MV-4-11 (cell line): ENCODE measurements at places on chromosomes 4 and X.

DNA sequence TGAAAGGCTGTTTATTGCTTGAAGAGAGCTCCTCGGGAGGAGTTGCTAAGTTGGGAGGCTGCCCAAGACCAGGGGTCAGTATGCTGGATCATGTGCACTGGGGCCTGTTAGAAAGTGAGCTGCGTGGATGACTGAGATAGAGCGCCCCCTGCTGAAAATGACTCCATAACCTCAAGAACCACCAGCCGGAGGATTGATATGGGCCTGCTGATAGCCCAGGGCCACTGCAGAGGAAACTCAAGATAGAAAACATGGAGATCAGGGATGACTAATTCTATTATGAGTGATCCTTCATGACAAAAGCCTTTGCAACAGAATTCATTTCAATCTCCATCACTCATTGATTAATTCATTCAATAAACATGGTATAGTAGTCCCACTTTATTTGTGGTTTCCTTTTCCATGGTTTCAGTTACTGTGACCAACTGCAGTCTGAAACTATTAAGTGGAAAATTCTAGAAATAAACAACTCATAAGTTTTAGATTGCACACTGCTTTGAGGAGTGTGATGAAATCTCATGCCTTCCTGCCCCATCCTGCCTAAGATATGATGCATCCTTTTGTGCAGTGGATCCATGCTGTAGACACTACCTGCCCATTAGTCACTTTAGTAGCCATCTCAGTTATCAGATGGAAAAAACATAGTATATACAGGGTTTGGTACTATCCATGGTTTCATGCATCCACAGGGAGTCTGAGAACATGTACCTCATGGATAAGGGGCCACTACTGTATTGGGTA, 126.7 kb upstream of the MBNL3 start:
- peak; percentile 8 for DNase-seq

DNA sequence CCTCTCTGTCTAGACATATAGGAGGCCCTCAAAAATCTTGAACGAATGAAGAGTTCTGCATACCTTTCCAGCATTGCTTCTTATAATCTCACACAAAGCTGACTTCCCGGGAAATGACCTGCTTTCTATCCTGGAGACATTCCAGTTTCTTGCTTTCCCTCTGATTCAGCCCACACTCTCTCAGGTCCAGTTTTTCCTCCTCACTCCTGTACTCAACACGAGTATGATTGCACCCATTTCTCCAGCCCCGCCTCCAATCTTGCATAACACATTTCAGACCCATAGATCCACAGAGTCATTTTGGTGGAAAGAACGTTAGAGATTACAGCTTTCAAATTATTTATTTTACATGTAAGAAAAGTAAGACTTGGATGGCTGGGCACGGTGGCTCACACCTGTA, 127.5 kb upstream of the TLR3 start:
- no peak for DNase-seq

DNA sequence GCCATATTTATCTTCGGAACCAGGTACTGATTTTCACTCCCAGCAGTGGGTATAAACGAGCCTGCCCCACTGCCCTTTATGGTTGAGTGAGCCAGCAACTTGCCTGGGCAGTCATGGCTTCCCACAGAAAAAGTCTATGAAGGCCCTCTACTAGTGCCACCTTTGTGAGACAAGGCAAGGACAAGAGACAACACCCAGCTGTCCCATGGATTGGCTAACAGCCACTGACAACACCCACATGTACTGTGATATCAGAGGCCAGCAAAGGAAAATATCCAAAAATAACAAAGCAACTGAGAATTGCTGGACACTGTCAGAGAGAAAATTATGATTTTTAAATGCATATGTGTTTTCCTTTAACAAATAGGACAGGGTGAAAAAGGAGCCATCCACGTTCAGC, 248.4 kb upstream of the TTC29 start:
- DNase-seq: no peak

DNA sequence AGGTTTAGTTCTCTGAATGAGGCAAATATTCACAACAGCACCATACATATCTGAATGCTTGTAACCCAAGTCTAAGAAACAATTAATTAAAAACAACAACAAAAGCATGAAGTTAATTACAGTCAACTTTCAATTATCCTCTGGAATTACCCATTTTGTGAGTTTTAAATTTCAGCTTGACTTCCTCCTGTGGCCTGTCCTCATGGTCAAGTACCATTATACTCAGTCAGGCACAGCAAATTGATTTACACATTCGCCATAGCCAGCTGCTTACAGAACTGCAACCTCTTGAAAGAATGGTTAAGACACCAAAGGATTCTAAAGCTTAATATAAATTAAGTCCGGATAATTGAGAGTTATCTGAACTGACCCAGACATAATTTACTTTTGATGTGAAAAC, 306.5 kb downstream of the CAMK2D start:
- DNase-seq: no peak
